Upper lobe of left lung (tissue), 6 donors: ENCODE measurements at places on chromosomes 7 and 10. TPM values are rescaled to one million over a fixed set of nuclear protein-coding genes. Genes with fewer than 3 reads are reported as not detected.

Gene BRAF
- 31.1 TPM for total RNA-seq

Gene FXYD4
- 2.5 TPM for total RNA-seq

DNA sequence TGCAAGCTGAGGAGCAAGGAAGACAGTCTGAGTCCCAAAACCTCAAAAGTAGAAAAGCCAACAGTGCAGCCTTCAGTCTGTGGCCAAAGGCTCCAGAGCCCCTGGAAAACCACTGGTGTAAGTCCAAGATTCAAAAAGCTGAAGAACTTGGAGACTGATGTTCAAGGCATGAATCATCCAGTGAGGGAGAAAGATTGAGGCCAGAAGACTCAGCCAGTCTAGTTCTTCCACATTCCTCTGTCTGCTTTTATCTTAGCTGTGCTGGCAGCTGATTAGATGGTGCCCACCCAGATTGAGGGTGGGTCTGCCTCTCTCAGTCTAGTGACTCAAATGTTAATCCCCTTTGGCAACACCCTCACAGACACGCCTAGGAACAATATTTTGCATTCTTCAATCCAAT lies 20.1 kb upstream of the MDFIC start:
- DNase-seq, result no peak

DNA sequence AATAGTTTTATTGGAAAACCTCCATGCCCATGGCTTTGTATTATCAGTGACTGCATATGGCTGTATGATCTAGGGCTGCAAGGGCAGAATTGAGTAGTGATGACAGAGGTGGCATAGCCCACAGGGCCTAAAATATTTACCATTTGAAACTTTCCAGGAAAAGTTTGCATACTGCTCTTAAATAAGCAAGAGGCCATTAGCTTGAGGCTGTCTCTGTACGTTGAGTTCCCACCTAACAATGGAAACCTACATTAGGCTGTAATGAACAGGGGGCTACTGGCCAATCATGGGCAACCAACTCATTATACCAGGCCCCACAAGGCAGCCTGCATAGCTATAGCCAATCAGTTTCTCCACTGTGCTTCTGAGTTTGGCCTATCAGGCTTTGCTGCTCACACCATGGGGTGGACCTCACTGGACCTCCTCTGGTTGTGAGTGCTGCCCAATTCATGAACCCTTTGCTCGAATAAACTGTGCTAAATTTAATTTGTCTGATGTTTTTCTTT lies 673 bp upstream of the ST8SIA6 start:
- DNase-seq, result no peak

DNA sequence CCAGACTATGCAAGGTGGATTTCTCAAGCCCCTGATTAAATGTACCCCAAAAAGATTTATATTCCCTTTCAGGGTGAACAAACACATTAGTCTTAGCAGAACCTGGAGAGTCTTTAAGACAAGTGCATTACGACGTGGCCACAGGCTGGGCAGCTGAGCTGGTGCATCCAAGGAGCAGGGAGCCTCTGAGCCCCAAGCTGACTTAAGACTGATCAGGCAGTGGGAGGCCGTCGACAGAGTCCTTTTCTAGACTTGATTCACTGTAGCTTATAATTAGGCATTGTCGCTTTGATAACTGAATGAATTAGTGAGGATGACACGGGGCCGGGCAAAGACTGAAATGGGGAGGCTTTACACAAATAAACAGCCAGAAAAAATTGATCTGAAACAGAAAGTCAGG lies 353.2 kb downstream of the GPAM start:
- no peak for DNase-seq

GRCh38 chr10:13412894-13413293 lies 64.8 kb upstream of the SEPHS1 start:
- DNase-seq, result no peak

- DNase-seq, result no peak
These were observed 80.5 kb upstream of the FGFR2 start for GRCh38 chr10:121678631-121679174.

Gene ZSCAN21
- 17.8 TPM for total RNA-seq

DNA sequence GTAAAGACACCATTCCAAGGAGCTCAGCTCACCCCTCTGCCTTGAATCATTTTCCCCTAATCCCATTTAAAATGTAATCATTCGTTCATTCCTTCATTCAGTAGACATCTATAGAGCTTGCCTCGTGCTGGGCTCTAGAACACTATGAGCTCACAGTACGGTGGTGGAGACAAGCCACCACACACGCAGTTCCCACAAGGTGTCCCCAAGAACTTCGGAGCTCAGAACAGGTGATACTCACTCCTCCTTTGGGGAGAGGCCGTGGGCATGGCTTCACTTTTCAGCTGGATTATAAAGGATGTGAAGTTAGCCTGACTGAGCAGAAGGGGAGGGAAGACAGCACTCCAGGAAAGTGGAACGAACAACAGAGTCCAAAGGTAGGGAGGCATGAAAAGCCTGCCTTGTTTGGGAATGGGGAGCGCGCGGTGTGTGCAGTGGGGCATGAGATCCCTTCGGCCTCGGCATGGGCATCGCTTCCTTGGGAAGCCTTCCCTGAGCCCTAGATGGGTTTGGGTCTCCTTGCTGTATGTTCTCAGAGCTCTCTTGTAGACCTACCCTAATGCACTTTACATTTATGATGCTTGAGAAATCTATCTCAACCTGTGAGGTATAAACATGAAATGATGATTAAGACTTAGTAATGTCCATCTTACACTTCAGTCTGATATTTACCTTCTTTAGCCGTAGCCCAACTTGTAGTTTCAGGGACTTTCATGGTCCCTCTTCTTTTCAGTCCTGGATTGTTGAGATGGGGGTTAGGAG lies 809 bp upstream of the OGA start:
- no peak for DNase-seq

Gene GDF2
- not detected for total RNA-seq

DNA sequence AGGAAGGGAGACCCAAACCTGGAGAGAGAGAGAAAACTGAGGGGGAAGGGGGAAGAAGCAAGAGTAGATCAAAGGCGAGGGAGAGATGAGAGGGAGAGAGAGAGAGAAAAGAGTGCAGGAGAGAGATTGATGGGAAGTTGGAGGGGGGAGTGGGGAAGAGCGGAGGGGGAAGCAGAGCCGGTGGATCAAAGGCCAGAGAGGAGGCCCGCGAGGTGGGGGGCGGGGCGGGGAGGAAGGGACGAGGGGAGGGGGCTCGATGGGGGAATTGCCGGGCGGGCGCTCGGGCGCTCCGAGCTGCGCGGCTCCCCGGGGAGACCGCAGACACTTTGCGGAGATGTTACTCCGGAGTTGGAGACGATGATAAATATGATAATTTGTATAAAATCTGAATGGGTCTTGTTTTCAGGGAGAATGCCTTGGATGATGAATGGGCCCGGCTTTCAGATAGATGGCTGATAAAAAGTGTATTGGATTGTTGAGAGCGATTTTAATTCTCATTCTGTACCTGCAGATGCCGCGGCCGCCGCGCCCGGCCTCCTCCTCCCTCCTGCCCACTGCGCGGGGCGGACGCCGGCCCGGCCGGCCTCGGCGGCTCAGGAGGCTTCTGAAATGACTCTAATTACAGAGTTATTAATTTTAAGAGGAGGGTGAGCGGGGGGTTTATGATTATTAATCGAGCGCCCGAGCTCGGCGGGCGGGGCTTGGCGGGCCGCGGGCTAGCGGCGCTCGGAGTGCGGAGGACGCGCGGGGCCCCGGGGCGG lies 21.4 kb upstream of the PAX2 start:
- DNase-seq, result peak; percentile 82

Gene TMEM176B
- 30.7 TPM for total RNA-seq

Gene SKIDA1
- total RNA-seq, result 0.91 TPM

- no peak for DNase-seq
These were observed 49.1 kb downstream of the ASB4 start for GRCh38 chr7:95534796-95535195.

Gene SPOCK2
- total RNA-seq, result 532 TPM

Gene TEX36
- total RNA-seq, result not detected

GRCh38 chr7:116170180-116170579 lies 40.2 kb upstream of the TES start:
- no peak for DNase-seq

- no peak for DNase-seq
These were observed 184.5 kb upstream of the INHBA start for GRCh38 chr7:41887416-41887815.

DNA sequence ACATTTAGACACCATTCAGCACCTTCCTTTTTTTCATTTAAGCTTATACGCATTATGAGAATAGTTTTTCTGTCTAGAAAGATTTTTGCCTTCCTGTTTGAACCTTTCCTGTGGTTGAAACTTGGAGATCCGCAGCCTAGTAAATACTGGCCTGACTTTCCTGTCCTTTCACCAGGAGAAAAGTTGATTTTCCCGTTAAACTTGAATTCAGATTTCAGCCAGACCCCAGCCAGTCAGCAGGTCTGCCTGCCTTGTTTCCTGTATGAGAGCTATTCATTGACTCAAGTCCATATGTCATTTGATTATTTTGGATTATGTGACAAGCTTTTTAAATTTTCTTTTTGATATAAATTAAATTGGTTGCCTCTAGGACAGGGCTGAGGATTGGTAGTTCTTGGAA lies 71.5 kb downstream of the EVX1 start:
- DNase-seq, result no peak

Gene SNCG
- total RNA-seq, result not detected

Gene DOCK1
- total RNA-seq, result 63.9 TPM

Gene CHST3
- total RNA-seq, result 9.9 TPM

DNA sequence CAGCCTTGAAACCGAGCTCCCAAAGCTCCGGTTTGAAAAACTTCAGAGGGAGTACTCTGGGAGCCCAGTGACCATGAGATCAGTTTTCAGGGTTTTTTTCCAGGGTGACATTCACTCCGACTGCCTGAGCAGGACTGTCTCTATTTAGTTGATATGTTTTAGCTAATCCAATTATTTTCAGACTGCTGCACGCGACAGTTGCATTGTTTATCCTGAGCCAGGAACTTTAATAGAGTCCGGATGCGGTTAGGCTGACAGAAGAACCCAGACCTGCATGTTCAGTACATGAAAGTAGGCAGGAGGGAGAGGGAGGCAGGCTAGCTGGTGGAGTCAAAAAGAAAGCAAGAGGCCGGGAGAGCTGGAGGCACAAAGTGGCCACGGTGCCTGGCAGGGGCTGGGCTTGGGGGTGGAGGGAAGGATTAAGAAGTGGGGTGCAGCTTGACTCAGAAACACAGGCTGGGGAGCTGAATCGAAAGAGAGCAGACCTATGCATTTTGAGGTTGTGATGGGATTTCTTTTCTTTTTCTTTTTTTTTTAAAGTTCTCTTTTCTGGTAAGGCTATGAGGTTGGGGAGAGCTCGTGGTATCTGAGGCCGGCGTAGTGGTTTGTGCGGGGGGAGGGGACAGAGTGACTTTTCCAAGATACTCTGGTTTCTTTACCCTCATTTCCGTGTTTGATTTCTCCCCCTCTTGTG lies 5.7 kb downstream of the GATA3 start:
- no peak for DNase-seq

Gene SPDYE9
- not detected for total RNA-seq

- no peak for DNase-seq
These were observed 23.6 kb downstream of the C10orf71 start for GRCh38 chr10:49322371-49323170.

Gene LOXL4
- 6.8 TPM for total RNA-seq

Gene HOXA5
- 13.7 TPM for total RNA-seq

- DNase-seq, result no peak
These were observed 66.6 kb upstream of the STEAP1B start for GRCh38 chr7:22566592-22566991.
